ENCODE measurements at places on chromosomes 12 and 14. TPM values are rescaled to one million over a fixed set of nuclear protein-coding genes. Genes with fewer than 3 reads are reported as not detected.
A peak's percentile ranks its signal among the peaks of the same experiment; 100 is the strongest.

- DNase-seq, result peak; percentile 56
Measured at GRCh38 chr14:94640721-94641631, 28.8 kb downstream of the SERPINA3 start.

GRCh38 chr12:52139579-52140062 lies 52.2 kb downstream of the KRT80 start:
- no peak for DNase-seq

- DNase-seq, result no peak
Measured at GRCh38 chr12:106170285-106170684, 31.5 kb upstream of the NUAK1 start.

DNA sequence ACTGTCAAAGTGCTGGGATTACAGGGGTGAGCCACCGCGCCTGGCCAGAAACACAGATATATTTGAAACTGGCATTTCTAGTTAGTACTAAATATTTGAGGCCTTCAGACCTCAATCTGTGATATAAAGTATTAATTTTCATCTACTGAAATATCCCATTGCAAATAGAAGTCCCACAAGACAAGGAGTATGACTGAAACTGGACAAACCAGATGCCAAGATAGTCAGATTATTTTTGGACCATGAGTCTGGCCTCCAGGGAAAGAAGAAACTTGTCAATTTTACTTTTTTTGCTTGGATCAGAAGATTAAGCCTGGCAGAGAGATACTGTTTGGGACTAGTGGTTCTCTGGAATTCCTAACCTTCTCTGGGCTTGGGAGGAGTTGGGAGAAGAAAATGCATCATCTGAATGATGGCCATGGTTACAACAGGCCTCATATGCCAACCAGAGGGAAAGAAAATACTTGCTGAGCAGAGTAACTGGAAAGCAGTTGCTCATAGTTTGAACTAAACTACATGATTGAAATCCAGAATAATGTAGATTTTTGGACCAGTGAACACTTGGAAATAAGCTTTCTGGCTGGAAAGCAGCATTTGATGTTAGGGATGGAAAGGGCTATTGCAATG lies 2.9 kb upstream of the SMOC1 start:
- DNase-seq, result no peak

- no peak for DNase-seq
Measured at GRCh38 chr12:124742111-124742510, 121.6 kb downstream of the SCARB1 start.

DNA sequence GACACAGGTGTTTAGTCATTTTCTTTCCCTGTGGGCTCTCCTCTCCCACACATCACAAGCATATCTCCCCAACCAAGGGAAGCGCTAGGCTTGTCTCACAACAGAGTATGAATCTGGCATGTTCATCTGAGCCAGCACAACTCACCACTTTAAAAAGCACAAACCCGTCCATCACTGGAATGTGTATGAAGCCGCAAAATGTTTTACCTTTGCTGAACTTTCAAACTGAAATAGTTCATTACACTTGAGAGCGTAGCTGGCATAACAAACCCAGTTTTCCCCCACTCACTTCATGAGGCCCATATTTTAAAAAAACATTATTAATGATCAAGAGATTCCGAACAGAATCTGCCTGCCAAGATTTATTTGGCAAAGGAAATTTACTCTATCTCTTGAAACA lies 15.8 kb downstream of the NID2 start:
- DNase-seq, result no peak

- no peak for DNase-seq
Measured at GRCh38 chr12:77678621-77679020, 152.1 kb upstream of the NAV3 start.

GRCh38 chr12:27900920-27901879 lies 71.3 kb downstream of the PTHLH start:
- DNase-seq, result no peak

DNA sequence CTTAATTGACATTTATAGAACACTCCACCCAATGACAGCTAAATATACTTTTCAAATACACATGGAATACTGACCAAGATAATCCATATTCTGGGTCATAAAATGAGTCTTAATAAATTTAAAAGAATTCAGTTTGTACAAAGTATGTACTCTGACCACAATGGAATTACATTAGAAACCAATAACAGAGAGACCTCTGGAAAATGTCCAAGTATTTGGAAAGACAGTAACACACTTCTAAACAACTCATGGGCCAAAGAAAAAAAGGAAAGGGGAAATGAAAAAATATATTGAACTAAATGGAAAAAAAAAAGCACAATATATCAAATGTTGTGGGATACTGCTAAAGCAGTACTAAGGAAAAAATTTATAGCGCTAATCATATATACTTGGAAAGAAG lies 52.0 kb downstream of the CRACR2A start:
- DNase-seq, result no peak

Gene ENDOU
- total RNA-seq, result 0.24 TPM

Gene HOXC10
- total RNA-seq, result not detected

Gene PPM1H
- 4.0 TPM for total RNA-seq

Data from cardiac septum (tissue), 1 donor.